Activated T-helper 17 cell treated with anti-CD3 and anti-CD28 coated beads, Interleukin-2, amount 50 U/mL, for 72 hours (primary cell): ENCODE measurements at places on chromosomes 5 and 9.
A peak's percentile ranks its signal among the peaks of the same experiment; 100 is the strongest.

GRCh38 chr5:77777281-77777892 lies 1.2 kb upstream of the TBCA start:
- no peak for ATAC-seq

DNA sequence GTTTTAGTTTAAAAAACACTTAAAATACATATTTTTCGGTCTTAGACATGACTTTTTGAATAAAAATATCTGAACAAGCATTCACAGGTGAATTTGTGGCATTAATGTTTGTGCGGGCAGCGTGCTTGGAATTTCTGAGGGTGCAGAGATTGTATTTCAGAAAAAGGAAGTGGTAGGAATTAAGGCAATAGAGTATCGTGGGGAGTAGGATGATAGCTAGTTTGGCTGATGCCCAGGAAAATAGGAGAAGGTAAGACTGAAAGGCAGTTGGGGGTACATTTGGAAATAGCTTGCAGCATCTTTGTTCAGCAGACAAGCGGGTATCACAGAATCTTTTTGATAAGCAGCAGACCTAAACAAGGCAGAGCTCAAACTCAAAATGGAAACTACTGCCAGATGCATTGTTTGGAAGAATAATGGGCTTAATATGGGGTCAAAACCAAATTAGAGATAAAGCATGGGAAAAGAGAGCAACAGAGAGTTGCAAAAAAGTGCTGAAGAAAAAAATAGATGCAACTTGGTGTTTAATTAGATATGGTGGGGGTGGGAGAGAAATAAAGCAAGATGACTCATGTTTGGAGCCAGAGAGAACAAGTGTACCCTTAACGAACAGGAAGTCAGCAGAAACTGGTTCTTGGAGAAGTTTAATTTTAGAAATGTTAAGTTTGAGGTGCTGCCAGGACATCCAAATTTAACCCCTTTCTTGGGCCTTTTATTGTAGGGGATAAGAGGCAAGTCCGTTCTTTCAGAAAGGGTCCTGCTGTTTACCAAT lies 85.7 kb upstream of the ARRDC3 start:
- ATAC-seq = no peak

DNA sequence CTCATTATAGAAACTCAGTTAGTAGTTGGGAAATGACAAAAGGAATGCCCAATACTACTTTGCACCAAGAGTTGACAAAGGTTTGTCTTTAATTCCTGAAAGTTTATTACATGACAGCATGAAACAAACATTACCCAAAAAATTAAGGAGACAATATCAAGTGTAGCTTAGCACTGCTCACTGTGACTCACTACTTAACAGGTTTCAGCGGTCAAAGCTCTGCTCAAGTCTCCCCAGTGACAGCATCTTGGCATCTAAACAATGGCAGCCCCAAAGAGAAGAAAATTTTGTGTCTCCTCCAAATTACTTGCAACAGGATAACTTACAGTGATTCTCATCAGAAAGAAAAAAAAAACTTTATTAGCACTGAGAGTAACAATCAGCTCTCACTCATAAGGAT lies 1030.2 kb downstream of the EFNA5 start:
- no peak for ATAC-seq

DNA sequence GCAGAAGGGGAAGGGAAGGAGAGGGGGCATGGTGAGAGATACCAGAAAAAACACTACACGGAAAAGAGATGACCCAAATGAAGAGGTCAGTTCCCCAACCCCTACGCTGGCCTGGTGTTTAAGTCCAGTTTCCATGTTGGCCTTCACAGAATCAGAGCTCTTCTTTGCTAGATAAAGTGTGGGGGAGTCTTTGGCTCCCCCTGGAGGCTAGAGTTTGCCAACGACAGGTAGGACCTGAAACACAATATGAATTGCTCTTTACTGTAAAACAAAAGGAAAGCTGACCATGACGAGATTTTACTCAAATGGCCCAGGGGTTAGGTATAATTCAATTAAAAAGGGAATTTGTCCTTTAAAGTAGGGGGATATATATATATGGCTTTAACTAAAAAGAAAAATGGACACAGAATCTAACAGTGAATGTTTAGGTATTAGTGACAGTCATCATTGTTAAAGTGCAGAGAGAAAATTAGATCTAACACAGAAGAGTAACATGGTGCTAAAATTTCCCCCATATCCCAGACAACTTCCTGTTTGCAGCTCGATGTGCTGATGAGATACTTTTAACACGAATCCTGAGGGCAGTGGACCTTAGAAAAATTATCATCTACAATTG lies 92.0 kb downstream of the SV2C start:
- peak; percentile 31 for ATAC-seq

DNA sequence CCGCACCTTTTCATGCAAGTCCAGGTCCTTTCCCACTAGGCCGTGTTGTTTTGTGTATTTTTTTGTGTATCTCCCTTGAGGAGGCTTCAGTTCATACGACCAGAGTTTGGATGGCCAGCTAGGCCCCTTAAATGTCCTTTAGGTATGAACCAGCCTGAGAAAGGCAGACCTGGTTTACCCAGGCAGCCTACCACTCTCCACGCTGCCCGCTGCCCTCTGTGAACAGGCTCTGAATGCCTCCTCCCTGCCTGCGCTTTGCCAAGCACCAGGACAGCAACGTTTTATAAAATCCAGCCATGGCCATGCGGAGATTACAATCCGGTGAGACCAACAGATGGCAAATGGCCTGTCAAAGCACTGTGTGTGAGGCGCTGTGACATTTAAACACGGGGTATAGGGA lies 626 bp upstream of the CLTB start:
- no peak for ATAC-seq

- ATAC-seq = no peak
Measured at GRCh38 chr5:52015760-52016159, 632.5 kb downstream of the ISL1 start.

DNA sequence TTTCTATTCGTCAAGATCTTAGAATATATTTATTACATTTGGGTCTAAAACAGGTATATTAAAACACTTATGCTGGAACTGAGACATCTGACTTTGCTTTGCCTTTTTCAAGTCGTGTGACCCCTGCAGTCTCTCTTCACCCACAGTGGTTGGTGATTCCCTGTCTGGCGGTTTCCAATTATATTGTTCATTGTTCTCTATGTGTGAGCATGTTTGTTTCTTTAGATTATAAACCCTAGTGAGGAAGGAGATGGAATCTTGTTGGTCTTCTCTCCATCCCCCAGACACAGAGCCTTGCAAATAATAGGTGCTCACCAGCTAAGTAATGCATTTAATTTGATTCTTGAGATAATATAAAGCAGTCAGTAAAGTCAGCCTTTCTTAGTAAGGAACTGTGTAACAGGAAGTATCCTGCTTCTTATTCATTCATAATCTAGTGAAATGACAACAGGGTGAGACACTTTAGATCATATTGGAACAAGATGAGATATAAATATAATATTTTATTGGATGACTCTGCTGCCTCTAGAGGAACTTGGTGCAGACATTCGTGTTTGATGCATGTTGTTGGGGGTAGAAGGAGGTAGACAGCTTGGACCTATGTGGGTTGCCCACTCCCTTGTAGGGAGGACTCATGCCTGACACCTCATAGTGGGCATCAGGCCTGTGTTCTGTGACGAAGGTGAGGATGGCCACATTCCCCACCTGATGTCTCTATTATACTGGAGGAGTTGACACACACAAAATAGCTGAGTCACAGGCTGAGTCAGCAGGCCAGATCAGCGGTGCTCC lies 88.1 kb downstream of the FGF1 start:
- ATAC-seq = peak; percentile 87

GRCh38 chr9:121357011-121357410 lies 13.0 kb downstream of the STOM start:
- no peak for ATAC-seq

DNA sequence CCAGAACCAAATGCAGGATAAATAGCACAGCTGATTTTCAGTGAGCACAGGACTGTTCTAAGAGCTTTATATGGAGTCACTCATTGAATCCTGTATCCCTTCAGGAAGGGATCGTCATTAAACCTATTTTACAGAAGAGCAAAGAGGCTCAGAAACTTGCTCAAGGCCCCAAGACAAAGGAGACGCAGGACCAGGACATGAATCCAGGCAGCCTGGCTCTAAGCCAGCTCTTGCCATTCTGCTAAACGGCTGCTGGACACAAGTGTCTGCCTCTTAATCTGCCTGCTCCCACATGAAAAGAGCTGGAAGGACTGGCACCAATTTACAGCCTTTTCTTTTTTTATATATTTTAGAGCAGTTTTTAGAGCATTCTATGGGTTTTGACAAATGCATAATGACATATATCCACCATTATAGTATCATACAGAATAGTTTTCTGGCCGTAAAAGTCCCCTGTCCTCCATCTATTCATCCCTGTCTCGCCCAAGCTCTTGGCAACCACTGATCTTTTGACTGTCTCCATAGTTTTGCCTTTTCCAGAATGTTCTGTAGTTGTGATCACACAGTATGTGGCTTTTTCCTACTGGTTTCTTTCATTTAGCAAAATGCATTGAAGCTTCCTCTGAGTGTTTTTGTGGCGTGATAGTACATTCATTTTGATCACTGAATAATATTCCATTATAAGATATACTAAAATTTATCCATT lies 37.5 kb downstream of the RETREG1 start:
- no peak for ATAC-seq

GRCh38 chr9:8338767-8339510 lies 539.4 kb upstream of the DMAC1 start:
- no peak for ATAC-seq

GRCh38 chr5:136420168-136420898 lies 55.0 kb upstream of the TRPC7 start:
- no peak for ATAC-seq

DNA sequence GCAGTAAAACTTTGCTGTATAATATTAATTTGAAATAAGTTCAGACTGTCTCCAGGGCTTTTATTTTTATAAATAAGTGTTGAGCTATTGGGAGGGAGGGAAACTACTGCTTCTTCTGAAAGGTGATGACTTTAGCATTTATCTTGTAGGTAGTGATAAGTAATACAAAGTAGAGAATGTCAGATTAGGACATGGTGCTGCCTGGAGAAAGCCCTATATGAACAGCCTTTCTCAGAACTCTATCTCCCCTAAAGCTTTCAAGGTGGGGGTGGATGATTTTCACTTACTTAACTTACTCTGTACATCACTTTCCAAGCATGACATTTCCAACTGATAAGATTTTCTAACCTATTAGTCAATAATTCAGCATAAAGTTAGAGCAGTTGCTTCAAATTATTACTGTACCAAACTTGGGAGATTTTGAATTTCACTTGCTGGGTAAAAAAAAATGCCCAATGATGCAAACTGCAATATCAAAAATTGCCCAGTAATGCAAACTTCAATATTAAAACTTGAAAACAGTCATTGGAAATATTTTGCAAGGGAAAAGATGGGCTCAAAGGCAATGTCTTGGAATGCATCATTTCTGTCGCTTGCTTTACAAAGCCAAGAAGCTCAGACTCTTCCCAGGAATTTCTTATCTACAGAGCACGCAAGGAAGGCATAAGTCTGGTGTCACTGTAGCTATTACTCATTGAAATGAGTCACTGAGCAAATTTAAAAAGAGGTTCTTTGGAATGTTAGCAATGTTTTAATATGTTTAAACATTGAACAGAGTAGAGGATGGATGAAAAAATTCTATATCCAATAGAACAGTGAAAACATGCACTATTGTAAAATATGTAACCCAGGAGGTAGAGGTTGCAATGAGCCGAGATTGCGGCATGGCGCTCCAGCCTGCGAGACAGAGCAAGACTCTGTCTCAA lies 569.5 kb downstream of the PSAT1 start:
- no peak for ATAC-seq

GRCh38 chr5:163867324-163867723 lies 361.9 kb downstream of the MAT2B start:
- no peak for ATAC-seq

- ATAC-seq = no peak
Measured at GRCh38 chr5:178667688-178668087, 40.8 kb upstream of the CLK4 start.

DNA sequence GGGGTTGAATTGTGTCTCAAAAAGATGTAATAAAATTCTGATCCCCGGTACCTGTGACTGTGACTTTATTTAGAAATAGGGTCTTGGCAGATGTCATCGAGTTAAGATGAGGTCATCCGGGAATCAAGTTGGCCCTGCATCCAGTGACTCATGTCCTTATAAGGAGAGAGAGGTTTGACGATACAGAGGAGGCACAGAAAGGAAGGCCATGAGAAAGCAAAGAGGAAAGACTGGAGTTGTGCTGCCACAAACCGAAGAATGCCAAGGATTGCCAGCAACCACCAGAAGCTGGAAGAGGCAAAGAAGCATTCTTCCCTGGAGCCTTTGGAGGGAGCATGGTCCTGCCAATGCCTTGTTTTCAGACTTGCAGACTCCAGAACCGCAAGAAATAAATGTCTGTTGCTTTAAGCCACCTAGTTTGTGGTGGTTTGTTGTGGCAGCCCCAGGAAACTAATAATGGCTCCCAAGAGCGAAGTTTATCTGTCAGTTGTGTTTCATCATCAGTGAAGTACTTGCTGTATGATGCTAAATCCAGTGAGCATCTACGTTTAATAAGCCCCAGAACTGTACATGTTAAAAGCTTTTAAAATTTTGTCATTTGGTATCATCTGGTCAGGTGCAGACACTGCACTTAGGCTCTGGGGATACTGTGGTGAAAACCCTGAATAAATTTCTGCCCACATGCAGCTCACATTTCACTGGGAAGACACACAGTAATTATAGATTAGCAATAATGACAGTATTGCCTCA lies 114.8 kb downstream of the TLE4 start:
- ATAC-seq = peak; percentile 12

GRCh38 chr5:124705577-124705976 lies 40.9 kb downstream of the ZNF608 start:
- ATAC-seq = no peak

DNA sequence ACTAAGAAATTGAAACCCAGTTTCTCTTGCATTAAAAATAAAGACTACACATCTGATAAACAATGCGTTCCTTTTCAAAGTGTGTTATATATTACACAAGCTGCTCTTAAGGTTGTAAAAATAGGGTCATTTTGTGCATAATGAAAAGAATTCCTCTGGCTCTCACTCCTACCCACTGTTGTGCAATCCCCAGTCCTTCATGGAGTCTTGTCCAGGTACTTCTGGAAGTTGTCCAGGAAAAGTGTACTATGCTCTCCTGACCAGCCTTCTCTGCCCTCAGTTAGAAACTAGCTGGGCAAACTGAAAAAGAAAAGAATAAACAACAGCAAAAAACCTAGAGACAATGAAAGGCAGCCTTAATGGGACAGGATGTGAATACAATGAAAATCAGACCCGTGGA lies 345.5 kb upstream of the PAPPA start:
- ATAC-seq = no peak
